ENCODE measurements at places on chromosomes 11 and 22.

DNA sequence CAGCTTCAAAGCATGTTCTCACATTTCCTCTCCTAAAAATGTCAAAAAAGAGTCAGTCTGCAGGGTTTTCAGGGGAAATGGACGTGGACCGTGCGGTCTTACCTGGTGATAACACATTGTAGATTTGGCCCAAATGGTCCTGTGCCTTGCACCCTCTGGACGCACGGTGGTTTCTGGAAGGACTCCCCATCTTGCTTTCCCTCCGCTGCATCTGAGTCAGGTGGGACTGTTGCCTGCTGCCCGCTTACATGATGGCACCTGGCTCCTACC, 1290.1 kb downstream of the TBC1D22A start:
- DNase-seq: no peak

GRCh38 chr22:30438559-30438958, 13.0 kb downstream of the MTFP1 start:
- no peak for DNase-seq

GRCh38 chr11:5712507-5712906, 22.9 kb downstream of the TRIM22 start:
- DNase-seq: peak; percentile 56

GRCh38 chr11:109247071-109247470, 174.9 kb upstream of the C11orf87 start:
- no peak for DNase-seq

DNA sequence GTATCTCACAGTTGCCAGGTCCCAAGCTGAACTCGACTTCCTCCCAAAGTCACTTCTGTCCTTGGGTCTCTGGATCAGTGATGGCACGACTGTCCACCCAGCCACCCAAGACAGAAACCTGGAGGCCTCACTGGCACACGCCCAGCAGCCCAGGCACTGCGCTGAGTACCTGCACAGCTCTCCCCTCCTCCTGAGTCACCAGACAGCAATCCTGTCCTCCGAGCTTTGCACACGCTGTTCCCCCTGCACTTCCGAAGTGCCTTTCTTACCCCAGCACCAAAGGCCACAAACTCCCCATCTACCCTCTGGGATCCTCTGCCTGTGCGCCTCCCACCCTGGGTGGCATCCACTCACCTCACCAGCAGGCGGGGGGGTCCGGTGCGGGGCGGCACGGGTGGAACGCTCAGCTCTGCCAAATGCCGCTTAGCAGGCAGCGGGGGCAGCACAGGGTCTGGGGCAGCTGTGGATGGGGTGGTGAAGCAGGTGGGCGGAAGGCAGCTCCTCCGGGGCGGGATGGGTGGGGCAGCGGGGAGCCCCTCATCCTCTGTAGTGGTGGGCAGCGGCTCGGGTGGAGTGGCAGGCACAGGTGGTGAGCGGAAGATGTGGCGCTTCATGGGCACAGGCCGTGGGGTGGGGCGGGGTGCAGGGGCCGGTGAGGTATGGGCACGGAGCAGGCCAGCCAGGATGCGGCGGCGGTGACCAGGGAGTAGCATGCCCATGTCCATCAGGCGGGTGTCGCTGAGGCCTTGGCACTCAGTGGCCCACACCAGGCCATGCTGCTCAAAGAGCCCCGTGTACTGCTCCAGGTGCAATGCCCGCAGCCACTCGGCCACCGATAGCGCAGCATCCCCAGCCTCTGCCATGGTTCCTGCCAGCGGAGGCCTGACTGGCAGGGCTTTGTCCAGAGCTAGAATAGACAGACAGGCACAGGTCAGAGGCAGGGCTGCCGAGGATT, 25.7 kb downstream of the ARAP1 start:
- DNase-seq: no peak

GRCh38 chr11:73818846-73819245, 31.2 kb downstream of the MRPL48 start:
- no peak for DNase-seq

GRCh38 chr11:42249401-42249800, 789.9 kb upstream of the LRRC4C start:
- no peak for DNase-seq

GRCh38 chr11:27701355-27702105, 1.3 kb upstream of the BDNF start:
- DNase-seq: no peak

DNA sequence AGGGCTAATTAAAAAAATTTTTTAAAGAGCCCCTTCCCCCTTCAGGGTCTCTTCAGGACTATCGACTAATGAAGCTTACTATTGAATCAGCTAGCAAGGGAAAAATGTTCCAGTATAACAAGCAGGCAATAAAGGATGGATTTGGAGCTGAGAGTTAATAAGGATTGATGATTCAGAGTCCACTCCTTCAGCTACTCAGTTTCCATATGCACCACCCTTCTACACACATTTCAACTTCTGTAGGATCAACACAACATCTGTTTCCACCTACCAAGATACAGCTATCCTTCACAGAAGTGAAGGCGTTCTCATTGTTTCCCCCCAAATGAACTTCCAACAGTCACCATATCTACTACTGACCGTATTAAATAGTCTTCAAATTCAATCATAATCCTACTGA, 6.6 kb upstream of the ALKBH3 start:
- no peak for DNase-seq

DNA sequence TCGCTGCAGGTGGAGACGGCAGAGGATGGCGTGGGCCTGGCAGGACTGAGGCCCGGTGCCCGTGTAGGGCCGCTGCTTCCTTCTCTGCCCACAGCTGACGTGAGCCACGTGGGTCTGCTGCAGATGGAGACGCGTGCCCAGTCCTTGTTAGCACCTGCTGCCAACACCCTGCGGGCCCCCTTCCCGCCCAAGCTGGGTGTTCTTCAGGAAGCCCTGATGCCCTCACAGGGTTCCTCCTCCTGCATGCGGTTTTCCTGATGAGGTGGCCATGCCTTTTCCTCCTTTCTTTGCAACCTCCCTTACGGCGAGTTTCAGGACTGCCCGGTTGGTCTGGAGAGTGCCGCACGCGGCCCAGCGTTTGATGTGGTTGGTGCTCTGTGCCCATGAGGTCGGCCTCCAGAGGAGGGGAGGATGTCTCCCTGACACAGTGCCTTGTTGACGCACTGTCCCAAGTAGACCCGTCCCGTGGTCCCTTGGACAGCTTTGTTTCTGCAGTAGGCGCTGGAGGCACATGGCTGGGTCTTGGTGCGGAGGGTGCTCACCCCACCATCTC, 44.7 kb downstream of the AP2A2 start:
- no peak for DNase-seq

DNA sequence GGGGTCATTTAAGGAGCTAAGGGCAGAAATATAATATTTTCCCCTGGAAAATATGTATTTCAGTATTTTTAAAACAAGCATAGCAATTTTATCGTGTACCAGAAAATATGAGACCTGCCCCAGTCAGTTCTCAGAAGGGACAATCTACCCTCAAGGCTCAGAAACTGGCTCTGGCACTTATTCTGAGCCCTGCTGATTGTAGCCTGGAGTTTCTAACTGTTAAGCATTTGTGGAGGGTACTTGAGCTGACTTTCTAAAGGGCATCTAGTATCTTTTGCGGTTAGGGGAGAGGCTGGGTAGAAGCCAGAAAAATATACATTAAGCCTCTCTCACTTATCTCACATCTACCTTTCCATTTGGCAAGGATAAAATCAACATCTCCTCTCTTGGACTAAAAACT, 71.3 kb upstream of the FSHB start:
- DNase-seq: no peak

DNA sequence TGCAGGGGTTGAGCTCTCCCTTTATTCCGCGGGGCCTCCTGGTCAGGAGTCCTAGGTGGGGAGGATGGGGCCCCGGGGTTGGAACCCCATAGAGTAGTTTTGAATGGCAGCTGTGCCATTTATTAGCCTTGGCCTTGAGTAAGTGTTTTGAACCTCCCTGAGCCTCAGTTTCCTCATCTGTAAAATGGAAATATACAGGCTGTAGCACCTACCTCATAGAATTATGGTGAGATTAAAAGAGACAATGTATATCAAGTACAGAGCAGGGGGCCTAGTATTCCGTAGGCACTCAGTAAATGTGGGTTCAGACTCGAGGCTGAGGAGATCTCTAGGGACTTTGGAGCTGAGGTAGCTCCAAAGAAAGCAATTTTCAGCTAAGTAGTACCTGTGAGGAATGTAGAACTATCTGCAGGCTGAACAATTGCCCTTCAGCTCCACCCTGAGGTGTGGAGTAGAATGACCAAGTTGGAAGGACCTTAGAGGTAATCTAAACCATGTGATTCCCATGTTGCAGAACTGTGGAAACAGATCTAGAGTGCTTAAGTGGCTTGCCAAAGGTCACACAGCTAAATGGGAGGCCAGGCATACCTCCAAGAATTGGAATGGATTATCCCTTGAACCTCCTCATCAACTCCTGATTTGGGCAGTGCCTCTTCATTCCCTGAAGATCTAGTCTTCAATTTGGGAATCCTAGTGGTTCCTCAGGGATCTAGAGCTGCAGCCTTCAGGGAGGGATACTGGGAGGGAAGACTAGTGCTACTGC, 682 bp downstream of the PGAP2 start:
- peak; percentile 84 for DNase-seq

- no peak for DNase-seq
Observed at GRCh38 chr11:73466643-73467042, 90.4 kb downstream of the RELT start.

DNA sequence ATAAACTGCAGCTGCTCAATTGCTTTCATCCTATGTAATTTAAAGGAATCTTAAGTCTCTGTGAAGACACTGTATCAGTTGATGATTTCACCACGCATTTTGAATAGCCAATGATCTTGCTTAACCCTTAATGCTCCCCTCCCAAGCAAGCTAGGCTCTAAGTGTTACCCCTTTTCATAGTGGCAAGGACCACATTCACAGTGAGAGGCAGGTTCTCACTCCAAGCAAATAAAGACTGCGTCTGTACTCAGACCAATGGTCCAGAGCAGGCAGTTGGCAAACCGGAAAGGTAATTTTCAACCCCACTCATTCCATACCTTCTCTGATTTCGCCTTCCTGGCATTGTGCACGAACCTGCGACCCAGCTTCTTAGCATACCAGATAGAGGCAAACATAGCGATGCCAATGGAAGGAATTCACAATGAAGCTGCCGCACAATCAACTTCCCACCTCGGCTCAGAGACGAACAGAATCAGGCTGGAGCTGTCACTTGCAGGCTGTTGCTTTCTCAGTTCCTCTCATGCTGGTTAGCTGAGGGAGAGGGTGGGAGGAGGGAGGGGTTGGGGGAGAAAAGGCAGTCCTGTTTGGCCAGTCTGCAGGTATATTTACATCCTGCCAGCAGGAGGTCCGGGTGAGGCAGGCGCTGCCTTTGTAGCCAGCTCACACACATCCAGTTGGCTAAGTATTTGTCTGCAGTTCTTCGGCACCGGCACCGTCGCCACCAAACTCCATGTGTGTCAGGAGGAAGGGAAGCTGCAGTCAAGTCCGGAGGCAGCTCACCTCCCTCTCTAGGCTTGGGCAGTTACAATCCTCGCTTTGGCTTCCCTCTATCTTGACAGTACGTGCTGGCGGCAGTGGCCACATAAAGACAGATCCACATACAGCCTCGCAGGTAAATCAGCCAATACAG, 1151.2 kb upstream of the CCDC90B start:
- no peak for DNase-seq

- DNase-seq: no peak
Observed at GRCh38 chr11:17596711-17597110, 49.7 kb downstream of the OTOG start.

- DNase-seq: peak; percentile 65
Observed at GRCh38 chr11:112113539-112114457, 27.1 kb downstream of the SDHD start.

- no peak for DNase-seq
Observed at GRCh38 chr11:63711838-63712237, 30.5 kb downstream of the RTN3 start.

DNA sequence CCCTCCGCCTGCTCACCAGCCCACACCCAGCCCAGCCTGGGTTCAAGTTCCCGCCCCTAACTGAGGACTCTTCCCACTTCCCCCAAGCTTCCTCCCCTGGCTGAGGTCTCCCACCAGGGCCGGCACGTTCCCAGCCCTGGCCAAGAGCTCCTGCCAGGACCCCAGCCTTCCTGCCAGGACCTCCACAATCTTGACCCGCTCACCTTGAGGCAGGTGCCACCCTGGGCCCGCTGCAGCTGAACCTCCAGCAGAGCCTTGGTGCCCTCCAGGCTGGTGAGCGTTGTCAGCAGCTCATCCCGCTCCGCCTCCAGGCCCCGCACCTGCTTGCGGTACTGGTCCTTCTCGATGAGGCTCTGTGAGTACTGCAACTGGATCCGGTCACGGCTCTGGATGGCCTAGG, 13.2 kb downstream of the CARD10 start:
- no peak for DNase-seq

DNA sequence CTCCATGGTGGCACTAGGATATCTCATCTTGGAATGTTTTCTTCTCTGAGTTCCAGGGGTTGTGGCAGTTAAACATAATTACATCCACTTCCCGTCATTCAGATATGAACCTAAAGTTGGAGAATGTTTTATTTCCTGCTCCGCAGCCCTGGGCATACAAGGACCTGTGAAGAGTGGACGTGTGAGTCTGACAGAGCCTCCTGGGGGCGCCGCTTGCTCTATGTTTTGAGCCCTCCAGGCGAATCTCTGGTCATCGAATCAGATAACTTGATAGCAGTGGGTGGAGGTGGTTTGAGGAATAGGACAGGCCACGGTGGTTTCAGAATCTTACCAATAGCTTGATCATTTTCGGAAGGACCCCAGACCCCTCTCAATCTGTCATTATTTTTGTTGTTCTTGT, 174.2 kb downstream of the NTM start:
- DNase-seq: no peak

DNA sequence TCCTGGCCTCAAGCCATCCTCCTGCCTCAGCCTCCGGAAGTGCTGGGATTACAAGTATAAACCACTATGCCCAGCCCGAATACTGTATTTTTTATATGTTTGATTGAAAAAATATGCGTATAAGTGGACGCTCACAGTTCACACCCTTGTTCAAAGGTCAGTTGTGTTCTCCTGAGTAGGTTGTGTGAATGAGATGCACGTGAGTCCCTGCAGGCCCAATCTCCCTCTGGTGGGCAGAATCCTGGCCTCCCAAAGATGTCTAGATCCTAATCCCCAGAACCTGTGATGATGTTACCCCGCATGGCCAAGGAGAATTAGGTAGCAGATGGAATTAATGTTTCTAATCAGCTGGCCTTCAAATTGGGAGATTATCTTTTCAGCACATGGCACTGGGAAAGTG, 41.9 kb downstream of the CTTN start:
- DNase-seq: no peak

DNA sequence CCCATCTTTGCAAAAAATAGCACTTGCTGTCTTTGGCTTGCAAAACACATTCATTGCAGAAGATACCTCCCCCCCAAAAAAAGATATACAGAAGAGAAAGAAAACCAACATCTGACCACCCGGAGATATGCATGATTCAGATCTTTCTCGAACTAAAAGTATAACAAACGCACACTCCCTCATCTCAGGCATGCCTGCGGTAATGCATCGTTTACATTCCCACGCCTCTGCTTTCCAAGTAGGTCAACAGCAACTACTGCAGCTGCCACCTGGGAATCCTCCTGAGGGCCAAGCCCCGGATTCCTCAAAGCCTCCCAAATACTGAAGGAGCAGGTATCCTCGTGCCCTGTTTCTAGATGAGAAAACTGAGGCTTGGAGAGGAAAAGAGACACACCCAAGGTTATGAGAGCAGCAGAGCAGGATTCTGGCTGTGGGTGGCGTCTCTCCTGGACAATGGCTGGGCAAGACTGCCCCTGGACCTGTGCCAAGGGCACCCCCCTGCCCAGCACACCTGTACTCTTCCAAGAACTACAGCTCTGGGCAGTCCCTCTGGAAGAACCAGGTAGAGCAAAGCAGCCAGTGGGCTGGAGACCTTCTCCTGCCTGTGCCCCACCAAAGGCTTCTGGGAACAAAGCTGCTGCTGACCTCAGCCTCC, 38.1 kb downstream of the NUP50 start:
- no peak for DNase-seq

GRCh38 chr11:122453586-122453985, 201.9 kb upstream of the UBASH3B start:
- DNase-seq: no peak

All from hematopoietic multipotent progenitor cell treated with erythropoietin and hydrocortisone succinate and interleukin-3 and kit ligand, for 8 days (in vitro differentiated cells).